HFF-Myc (cell line): ENCODE measurements at places on chromosomes 6 and 20.

- DNase-seq = no peak
Measured at GRCh38 chr20:8401556-8401955, 269.5 kb downstream of the PLCB1 start.

DNA sequence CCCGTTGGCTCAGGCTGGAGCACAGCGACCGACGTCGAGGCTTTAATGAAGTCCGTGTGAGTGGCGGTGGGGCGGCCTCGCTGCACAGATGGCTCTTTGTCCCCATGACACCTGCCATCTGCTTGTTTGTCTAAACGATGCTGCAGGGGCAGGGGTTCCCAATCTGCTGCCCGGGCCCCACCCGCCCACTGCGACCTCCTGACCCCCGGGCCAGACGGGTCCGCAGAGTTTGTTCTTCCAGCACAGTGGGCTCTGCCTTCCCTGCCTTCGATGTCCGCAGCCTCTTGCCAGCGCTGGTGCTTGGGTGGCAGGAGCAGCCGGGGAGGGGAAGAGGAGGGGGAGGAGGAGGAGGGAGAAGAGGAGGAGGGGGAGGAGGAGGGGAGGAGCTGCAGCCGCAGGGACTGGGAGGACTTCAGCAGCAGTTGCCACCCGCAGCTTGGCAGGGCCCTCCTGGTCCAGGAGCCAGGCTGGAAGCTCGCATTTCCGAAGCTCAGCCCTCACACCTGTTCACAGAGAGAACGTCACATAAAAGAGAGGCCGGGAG lies 210.0 kb downstream of the DLL1 start:
- no peak for DNase-seq

GRCh38 chr6:47822856-47823554 lies 41.2 kb downstream of the OPN5 start:
- DNase-seq = no peak

- DNase-seq = no peak
Measured at GRCh38 chr6:98967616-98968015, 19.9 kb upstream of the FBXL4 start.

DNA sequence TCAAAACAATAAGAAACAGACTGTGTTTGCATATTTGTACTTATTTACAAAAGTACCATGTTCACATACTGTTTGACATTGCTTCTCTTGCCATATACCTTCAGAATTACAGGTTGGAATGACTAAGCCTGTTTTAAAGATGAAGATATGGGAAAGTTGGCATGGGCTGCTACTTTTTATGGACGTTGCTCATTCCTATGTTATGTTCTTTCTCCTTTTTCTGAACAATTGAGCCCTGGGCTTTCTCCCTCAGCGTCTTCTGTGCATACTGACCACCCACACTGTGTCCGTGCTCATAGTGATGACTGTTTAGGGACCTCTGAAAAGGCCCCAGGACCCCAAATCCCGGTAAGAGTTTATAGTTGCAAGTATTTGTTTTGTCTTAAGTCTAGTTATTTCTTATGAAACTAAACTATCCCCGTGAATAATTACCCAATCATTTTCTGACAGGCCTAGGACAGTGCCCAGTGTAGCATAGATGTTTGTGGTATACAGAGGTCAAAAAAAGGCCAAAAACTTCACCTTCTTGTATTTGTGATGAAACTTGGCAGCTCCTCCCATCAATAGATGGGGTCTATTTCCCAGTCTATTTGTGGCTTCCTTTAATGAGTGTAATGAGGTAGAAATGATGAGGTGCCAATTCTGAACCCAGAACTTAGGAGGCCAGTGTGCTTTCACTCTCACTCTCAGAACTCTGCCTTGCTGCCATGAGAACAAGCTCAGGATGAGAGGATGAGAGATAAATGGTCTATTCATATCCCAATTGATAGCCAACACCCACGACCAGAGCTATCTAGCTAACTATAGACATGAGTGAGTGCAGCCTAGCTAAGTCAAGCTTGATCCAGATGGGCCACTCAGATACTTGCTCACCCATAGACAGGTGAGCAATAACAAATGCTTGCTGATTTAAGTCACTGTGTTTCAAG lies 40.9 kb downstream of the GSTA4 start:
- DNase-seq = no peak

DNA sequence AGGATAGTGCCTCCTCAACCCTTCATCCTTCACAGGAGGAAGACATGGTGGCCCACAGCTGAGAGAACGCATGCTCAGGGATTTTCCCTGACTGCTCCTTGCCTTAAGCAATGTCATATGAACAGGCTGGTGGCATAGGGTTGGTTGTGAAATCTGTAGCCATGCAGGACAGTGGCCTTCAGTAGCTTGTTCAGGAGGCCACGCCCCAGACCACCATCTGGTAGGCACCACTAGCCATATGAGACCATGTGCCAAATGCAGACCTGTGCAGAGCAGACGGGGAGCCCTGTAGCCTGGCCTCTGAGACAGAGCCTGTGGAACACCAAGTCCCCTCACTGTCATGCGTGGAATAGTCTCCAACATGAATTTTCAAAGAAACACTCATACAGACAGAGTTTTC lies 76.5 kb downstream of the ADTRP start:
- DNase-seq = no peak

DNA sequence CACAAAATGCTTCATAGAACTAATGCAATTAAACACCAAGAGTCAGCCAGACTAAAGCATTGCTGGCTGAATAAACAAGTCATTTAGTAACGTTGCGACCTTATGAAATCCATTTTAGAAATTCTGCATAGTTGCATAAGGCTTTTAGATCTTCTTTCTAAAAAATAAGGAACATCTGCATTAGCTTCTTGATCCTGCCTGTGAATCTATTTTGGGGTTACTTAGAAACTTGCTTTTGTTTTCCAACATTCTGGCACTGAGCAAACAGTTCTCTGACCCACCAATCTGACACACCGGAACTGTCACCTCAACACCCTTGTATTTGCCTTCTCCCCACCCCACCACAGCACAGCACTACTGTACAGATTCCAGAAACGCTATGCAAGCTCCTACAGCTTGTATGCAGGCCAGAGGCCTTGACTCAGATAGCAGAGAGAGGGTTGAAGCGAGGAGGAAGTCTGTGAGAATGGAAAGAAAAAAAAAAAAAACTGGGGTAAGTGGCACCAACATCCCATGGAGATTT lies 55.0 kb downstream of the KIF13A start:
- peak; percentile 81 for DNase-seq

- no peak for DNase-seq
Measured at GRCh38 chr6:55250400-55250799, 76.1 kb downstream of the HCRTR2 start.

GRCh38 chr6:35161776-35162607 lies 20.9 kb upstream of the TCP11 start:
- DNase-seq = no peak

DNA sequence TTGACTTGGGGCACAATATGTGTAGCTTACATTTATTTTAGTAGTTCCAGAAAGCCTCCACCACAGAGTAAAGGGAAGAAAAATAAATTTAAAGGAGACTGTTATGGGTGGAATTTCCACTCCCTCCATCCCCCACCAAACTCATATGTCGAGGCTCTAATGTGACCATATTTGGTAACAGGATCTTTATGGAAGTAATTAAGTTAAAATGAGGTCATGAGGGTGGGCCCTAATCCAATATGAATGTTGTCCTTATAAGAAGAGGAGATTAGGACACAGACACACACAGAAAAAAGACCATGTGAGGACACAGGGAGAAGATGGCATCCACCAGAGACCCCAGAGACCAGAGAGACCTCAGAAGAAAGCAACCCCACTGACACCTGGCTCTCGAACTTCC lies 189.7 kb downstream of the EDN1 start:
- DNase-seq = peak; percentile 52

DNA sequence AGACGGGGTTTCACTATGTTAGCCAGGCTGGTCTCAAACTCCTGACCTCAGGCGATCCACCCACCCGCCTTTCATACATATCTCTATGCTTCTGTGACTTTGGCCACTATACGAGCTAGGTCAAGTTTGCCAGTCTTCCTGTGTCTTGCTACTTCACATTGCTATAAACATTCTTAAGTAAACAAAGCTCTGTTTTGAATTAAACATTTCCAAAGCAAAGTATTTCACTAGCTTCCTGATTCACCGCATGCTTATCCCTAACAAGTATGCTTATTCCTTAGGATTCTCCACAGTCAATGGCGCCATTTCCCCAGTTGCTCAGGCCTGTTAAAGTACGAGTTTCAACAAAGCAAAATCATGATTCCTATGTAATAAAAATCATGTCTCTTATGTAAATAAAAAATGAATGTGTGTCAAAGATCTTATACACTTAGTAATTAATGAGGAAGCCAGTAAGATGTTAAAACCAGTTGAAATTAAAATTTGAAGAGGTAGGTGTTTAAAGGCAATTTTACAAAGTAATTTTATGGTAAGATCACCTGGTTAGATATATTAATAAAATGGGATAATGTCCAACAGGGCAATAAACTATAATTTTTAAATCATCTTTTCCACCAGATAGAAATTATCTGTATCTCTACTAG lies 88.5 kb downstream of the PRKN start:
- no peak for DNase-seq

- DNase-seq = no peak
Measured at GRCh38 chr20:1618479-1618878, 1.3 kb downstream of the SIRPB1 start.

GRCh38 chr20:48301189-48301588 lies 515.9 kb upstream of the SULF2 start:
- no peak for DNase-seq

DNA sequence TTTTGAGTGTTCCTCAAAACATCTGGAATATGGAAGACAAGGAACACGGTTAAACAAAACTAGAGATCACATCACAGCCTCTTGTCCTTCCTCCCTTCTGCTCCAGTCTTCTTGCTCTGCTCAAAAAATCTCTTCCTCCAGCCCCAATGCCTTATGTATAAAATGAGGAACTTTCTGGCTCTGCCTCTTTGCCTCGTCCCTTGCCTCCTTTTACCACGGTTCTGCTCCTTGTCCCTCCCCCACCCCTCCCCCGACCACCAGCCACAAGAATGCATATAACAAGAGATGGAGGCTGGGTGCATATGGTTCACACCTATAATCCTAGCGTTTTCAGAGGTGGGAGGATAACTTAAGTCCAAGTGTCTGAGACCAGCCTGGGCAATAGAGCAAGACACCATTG lies 43.6 kb downstream of the PLAGL2 start:
- DNase-seq = no peak

GRCh38 chr20:54469952-54470351 lies 5.4 kb upstream of the DOK5 start:
- DNase-seq = no peak

DNA sequence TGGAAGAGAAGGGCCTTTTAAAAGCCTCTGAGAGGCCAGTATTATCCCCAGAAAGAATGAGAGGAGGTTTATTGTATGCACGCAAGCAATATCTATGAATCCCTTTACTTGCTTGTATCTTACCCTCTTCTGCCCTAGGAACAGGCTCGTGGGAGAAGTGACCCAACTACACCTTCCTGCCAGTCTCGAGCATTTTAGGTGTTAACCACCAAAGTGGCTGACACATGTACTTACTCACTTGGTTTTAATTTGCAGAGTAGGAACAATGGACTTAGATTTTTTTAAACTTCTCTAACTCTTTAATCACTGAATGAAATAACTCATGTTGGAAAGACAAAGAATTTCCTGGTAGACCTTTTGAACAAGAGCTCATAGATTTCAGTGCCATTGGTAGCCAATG lies 296.9 kb downstream of the PLCB1 start:
- no peak for DNase-seq

GRCh38 chr6:7897461-7898192 lies 13.0 kb downstream of the TXNDC5 start:
- no peak for DNase-seq

- DNase-seq = no peak
Measured at GRCh38 chr6:143901885-143902750, 37.8 kb downstream of the ZC2HC1B start.

GRCh38 chr20:40991181-40991889 lies 37.3 kb upstream of the TOP1 start:
- DNase-seq = no peak

GRCh38 chr20:45857882-45858216 lies 435 bp downstream of the ZSWIM3 start:
- DNase-seq = no peak

GRCh38 chr6:12077021-12077710 lies 65.1 kb downstream of the HIVEP1 start:
- no peak for DNase-seq

- no peak for DNase-seq
Measured at GRCh38 chr20:32870985-32871384, 12.3 kb downstream of the EFCAB8 start.

GRCh38 chr6:167662881-167663205 lies 163.9 kb upstream of the AFDN start:
- DNase-seq = no peak

- no peak for DNase-seq
Measured at GRCh38 chr6:132964101-132964867, 149.9 kb downstream of the RPS12 start.

DNA sequence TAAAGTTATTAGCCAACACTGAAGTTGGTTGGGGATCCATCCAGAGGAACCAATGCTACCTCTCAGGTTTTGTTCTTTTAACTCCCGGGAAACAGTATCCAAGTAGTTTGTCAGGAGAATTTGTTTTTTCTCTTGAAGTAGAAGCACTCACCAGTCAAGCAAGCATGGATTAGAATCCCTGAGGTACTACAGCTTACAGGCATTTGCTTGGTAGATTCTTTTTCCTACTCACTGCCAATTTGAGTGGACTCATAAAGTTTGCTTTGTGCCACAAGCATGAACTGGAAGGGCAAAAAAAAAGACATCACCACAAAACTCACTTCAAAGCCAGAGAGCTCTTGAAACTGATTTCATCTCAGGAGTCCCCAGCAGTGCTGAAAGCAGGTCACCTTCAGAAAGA lies 167.4 kb downstream of the MBOAT1 start:
- DNase-seq = no peak

DNA sequence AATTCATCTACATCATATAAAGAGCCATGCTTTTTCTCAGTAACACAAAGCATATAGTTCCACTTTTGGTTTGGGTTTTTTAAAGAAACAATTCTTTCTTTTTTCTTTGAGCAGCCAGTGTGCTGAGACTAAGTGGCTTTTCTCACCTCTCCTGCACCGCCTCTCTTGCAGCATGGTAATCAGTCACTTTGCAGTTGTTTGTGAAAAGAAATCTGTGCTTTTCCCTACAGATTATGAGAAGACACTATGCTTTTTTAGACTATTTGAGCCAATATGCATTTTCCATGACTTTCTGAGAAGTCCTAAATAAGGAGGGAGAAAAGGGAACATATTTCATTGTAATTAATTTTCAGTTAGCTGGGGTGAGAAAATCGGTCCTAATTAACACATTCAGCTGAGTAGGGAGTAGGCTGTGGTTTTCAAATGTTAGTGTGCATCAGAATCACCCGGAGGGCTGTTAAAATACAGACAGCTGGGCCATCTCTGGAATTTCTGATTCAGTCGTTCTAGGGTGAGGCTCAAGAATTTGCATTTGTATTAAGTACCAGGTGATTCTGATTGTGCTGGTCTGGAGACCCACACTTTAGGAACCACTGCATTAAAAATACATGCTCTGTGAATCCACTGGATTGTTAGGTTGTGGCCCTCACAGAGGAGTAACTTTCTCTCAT lies 155.2 kb downstream of the TINAG start:
- no peak for DNase-seq

GRCh38 chr20:59314997-59315396 lies 14.6 kb downstream of the EDN3 start:
- no peak for DNase-seq
